ENCODE measurements at places on chromosomes 6 and 20.
A peak's percentile ranks its signal among the peaks of the same experiment; 100 is the strongest.

DNA sequence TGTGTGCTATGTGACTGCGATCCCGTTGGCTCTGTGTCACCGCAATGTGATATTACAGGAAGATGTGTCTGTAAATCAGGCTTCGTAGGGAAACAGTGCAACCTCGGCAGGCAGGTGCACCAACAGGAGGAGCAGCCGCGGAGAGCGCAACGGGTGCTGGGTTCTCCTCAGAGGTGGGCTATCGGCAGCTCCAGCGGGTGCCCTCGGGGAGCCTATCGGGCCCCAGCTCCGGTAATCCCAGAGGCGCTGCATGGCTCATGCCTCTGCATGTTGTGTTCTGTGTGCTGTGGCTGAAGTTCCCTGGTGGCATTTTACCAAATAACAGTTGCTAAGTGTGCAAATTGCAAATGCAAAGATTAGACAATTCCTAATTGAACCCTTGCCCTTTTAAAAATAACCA, 409.9 kb downstream of the LAMA2 start:
- no peak for DNase-seq

- DNase-seq: no peak
Observed at GRCh38 chr6:43007126-43007525, 6.6 kb downstream of the MEA1 start.

DNA sequence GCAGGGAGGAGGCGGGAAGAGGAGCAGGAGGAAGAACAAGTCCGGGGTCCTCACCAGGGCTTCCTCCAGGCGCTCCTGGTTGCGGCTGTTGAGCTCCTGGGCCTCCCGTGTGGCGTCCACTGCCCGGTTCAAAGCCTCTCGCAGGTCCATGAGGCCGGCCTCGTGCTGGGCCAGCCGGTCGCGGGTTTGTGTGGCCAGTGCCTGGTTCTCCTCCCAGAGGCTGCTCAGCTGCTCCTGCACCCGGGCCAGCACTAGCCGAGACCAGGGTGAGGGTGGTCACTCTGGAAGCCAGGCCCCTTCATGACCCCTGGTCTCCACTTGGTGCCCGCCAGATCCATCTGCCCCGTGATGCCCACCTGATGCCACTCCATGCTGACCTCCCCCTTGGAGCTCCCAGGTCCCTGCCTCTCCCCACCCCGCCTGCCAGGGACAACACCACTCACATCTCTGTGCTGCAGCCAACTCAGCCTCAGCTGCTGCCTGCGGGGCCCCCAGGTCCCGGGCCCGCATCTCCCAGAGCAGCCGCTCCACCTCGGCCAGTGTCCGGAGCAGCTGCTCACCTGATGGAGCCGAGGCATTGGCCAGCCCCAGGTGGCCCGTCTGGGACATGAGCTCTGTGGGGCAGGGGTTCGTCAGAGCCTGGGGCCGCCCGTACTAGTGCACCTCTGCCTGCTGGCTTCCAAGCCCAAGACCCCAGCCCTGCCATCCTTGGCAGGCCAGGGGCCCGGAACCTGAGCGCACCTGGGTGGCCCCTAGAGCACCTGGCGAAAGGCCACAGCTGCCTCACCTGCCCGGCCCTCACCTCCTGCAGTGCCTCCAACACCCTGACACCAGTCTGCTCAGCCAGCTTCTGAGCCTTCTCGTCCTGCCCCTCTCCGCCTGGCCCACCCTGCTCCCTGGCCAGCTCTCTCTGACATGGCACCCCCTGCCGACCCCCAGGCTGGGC, 15.9 kb downstream of the ADRM1 start:
- no peak for DNase-seq

DNA sequence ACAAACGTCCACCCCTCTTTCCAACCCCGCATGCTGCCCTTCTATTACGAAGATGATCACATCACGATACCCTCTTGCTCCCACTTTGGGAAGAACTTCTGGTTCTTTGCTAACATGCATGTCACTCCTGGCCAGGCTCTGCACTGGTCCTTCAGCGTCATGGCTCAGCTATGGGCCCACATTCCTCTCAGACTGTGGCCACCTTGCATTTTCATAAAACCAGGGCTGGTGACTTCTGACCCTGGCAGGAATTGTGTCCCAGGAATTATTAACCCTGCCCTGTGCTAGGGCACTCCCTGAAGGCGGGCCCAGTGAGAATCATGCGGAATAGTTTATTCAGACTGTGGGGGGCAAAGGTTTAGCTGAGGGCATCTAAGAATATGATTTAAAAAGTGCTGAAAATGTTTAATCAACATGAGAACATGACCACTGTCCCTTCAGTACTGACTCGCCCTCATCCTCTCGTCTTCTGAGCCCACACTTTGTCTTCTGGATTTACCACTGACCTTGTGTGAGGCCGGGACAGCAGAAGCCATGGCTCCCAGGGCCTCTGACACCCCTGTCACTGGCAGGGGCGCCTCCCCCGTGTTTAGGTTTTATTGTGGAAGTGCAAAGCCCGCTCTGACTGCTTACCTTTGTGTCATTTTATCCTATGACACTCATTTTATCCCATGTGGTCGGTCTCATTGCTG, 38.1 kb upstream of the THBS2 start:
- DNase-seq: no peak

DNA sequence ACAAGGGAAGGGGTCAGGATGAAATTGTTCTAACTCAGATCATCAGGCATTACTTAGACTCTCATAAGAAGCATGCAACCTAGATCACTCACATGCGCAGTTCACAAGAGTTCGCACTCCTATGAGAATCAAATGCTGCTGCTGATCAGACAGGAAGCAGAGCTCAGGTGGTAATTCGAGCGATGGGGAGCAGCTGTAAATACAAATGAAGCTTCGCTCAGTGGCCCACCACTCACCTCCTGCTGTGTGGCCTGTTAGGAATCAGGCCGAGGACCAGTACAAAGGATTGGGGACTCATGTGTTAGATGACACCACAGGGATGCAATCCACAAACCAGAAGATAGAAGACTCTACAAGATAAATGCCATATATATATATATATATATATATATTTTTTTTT, 31.5 kb upstream of the TOP1 start:
- no peak for DNase-seq

DNA sequence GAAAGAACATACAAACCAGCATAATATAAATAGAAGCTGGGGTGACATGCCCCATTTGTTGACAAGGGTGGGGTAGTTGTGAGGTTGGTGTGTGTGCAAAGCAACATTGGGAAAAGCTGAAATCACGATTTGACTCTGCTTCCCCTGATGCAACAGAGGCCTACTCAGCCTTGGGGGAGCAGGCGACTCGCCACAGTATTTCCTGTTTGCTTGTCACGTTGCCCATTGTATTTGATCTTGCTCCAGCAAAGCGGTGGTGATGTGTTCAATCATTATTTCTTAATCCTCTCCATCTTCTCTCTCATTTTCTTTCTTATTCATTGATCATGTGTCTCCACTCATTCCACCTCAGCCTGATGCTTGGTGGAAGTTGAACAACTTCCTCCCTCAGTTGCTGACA, 165.8 kb upstream of the CITED2 start:
- no peak for DNase-seq

DNA sequence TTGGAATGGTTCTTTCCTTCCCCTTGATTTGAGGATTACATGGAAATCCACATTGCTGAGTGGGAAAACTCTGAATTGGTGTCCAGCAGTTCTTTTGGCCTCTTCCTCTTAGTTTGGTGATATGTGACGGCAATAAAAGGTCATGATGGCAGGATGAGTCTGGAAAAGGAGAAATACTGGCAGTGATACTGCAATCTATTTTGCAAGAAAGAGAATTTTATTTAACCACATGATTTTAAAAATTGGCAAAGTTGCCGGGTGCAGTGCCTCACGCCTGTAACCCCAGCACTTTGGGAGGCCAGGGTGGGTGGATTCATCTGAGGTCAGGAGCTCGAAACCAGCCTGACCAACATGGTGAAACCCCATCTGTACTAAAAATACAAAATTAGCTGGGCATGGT, 73.1 kb downstream of the ADTRP start:
- DNase-seq: no peak

GRCh38 chr20:840858-841567, 7.5 kb downstream of the FAM110A start:
- no peak for DNase-seq

GRCh38 chr6:163806755-163807499, 392.4 kb downstream of the QKI start:
- DNase-seq: no peak

GRCh38 chr6:6696867-6697531, 108.5 kb downstream of the LY86 start:
- DNase-seq: peak; percentile 89

DNA sequence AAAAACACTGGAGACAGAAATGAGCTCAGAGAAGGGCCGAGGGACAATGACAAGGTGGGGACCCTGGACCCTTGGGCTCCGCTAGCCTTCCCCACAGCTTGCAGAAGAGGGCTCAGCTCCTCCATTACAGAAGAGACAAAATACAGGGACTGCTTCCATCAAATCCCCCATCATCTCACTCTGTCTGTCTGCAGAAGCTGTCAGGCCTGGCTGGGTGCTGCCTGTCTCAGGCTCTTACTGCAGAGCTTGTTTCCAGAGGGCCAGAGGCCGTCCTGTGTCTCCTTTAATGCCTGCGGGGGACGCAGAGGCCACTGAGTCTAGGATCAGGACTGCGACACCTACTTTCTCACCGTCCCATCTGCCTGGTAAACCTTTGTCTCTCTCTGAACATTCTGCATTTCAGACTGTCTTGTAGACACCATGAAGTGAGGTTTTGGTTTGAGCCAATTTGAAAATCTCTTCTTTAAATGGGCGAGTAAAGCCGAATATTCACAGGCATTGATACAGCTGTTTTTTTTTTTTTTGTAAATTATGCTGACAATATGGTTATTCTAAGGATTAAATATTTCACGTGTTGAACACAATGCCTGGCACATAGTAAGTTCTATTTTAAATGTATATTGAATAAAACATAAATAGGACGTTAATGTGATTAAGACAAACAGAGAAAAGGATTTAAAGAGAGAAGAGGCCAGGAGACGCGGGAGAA, 28.3 kb downstream of the RNASET2 start:
- no peak for DNase-seq

GRCh38 chr6:135624402-135625295, 127.1 kb upstream of the AHI1 start:
- no peak for DNase-seq

- no peak for DNase-seq
Observed at GRCh38 chr6:163369141-163369540, 45.4 kb upstream of the QKI start.

DNA sequence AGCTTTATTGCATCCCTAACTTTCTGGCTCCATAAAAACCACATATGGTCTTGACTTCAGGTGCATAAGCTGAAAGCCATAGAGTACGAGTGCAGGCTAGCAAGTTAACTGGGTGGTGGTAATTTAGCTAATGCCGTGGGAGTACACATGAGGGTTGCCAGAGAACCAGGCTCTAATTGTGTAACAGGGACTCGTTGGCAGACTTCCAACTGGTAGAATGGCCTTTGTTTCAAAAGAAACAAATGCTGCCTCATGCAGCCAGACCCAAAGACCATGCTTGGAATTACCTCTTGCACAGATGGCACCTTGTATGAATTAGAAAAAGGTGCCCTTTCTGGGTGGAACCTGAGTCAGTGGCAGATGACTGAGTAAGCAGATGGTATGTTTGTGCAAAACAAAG, 73.2 kb downstream of the LY86 start:
- no peak for DNase-seq

- no peak for DNase-seq
Observed at GRCh38 chr6:38625217-38625616, 14.5 kb downstream of the BTBD9 start.

DNA sequence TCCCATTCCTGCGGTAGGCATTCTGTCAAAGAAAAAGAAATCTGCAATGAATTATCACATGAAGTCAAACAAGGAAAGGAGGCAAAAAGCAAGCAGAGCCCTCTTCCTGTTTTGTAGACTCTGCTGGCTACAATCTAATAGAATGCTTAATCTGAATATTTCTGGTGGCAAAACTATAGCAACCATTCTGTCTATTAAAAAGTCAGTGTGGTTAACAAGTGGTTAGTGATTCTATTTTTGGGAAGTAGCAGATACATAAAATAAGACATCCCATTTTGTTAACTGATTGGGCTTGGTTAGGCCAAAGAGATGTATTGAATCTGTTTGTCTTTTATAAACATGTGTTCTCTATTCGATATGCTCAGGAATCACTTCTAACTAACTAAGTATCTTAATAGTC, 442.3 kb downstream of the CDC5L start:
- no peak for DNase-seq

GRCh38 chr20:20413810-20414281, 45.9 kb downstream of the INSM1 start:
- DNase-seq: no peak

- no peak for DNase-seq
Observed at GRCh38 chr20:24483435-24484080, 14.1 kb downstream of the SYNDIG1 start.

DNA sequence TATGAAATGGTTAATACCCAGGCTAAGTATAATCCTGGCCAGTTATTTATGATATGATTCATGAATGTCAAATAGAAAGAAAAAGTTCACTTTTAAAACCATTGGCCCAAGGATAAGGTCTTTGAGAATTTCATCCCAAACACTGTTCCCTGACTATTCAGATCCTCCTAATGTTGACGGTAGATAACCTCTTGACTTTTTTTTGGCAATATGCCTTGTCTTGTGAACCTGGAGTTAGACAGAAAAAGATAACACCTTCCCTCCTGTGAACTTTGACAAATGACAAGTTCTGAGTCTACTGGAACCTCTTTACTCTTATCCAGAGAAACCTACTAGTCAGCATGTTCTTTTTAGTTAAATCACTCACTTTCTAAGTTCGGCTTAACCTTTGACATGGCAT, 166.8 kb upstream of the PREP start:
- no peak for DNase-seq
